Right atrium auricular region (tissue), 2 donors: ENCODE measurements at places on chromosomes 3 and 15.

DNA sequence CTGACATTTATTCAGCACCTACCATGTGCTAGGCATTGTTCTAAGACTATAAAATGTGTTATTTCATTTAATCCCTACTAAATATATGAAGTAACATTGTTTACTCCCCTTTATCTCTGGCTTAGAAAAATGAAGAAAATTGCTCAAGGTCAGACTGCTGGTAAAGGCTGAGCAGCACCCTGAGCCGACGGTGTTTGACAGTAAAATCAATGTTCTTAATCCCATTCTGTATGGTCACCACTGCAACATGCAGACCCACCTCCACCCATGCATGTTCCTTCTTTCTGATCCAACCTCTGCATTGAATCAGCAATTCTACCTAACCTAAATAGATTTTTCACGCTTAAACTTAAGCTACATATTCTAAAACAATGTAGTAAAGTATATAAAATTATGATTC lies 216.5 kb downstream of the ZBBX start:
- no peak overlapping the region for H3K4me3 ChIP-seq
- H3K27me3 ChIP-seq = no peaks in the 10 kb centered on the region
- no peaks in the 10 kb centered on the region for H3K36me3 ChIP-seq
- no peaks in the 10 kb centered on the region for H3K4me1 ChIP-seq
- no peak for DNase-seq

- H3K36me3 ChIP-seq = no peaks in the 10 kb centered on the region
- peaks cover 46% of the 10 kb centered on the region for H3K4me1 ChIP-seq
- H3K27me3 ChIP-seq = no peaks in the 10 kb centered on the region
- no peak for DNase-seq
- no peak overlapping the region for H3K4me3 ChIP-seq
Observed at GRCh38 chr15:66931768-66932633, 133.4 kb upstream of the SMAD3 start.

DNA sequence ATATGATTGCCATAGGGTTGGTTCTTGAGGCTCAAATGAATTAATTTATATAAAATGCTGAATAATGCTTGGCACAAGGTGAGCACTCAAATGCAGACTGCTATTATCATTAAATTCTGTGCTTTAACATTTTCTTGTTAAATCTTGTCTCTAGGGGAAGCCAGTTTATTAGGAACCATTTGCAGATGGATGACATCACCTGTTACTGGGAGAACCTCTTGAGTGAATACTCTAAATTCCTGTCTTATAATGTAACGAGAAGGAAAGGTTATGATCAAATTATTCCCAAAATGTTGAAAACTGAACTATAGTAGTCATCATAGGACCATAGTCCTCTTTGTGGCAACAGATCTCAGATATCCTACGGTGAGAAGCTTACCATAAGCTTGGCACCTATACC lies 6.2 kb upstream of the TIMMDC1 start:
- DNase-seq = no peak
- peaks cover 30% of the 10 kb centered on the region for H3K36me3 ChIP-seq
- no peaks in the 10 kb centered on the region for H3K27me3 ChIP-seq
- H3K4me3 ChIP-seq = no peak overlapping the region
- H3K4me1 ChIP-seq = peaks cover 2% of the 10 kb centered on the region
- H3K27ac ChIP-seq = no peak overlapping the region

GRCh38 chr3:127780536-127781400 lies 41.5 kb downstream of the MGLL start:
- no peaks in the 10 kb centered on the region for H3K36me3 ChIP-seq
- H3K4me3 ChIP-seq = no peak overlapping the region
- peak overlapping the region; percentile 63 for H3K27ac ChIP-seq
- no peaks in the 10 kb centered on the region for H3K27me3 ChIP-seq
- no peak for DNase-seq
- peaks cover 55% of the 10 kb centered on the region for H3K4me1 ChIP-seq

- no peaks in the 10 kb centered on the region for H3K36me3 ChIP-seq
- no peak overlapping the region for H3K4me3 ChIP-seq
- no peak for DNase-seq
- no peaks in the 10 kb centered on the region for H3K4me1 ChIP-seq
- H3K27ac ChIP-seq = no peak overlapping the region
- H3K27me3 ChIP-seq = no peaks in the 10 kb centered on the region
Observed at GRCh38 chr3:22176911-22177310, 425.9 kb upstream of the ZNF385D start.

GRCh38 chr3:53594276-53594675 lies 99.9 kb downstream of the CACNA1D start:
- no peaks in the 10 kb centered on the region for H3K4me1 ChIP-seq
- H3K36me3 ChIP-seq = no peaks in the 10 kb centered on the region
- DNase-seq = peak; percentile 32
- H3K27me3 ChIP-seq = no peaks in the 10 kb centered on the region

- no peak for DNase-seq
- no peak overlapping the region for H3K4me3 ChIP-seq
- peak overlapping the region; percentile 57 for H3K27ac ChIP-seq
Observed at GRCh38 chr3:16101295-16102186, 72.9 kb upstream of the GALNT15 start.

- H3K27me3 ChIP-seq = no peaks in the 10 kb centered on the region
- no peaks in the 10 kb centered on the region for H3K36me3 ChIP-seq
- no peaks in the 10 kb centered on the region for H3K4me1 ChIP-seq
- no peak overlapping the region for H3K27ac ChIP-seq
Observed at GRCh38 chr15:29074045-29074444, 188.3 kb downstream of the APBA2 start.

DNA sequence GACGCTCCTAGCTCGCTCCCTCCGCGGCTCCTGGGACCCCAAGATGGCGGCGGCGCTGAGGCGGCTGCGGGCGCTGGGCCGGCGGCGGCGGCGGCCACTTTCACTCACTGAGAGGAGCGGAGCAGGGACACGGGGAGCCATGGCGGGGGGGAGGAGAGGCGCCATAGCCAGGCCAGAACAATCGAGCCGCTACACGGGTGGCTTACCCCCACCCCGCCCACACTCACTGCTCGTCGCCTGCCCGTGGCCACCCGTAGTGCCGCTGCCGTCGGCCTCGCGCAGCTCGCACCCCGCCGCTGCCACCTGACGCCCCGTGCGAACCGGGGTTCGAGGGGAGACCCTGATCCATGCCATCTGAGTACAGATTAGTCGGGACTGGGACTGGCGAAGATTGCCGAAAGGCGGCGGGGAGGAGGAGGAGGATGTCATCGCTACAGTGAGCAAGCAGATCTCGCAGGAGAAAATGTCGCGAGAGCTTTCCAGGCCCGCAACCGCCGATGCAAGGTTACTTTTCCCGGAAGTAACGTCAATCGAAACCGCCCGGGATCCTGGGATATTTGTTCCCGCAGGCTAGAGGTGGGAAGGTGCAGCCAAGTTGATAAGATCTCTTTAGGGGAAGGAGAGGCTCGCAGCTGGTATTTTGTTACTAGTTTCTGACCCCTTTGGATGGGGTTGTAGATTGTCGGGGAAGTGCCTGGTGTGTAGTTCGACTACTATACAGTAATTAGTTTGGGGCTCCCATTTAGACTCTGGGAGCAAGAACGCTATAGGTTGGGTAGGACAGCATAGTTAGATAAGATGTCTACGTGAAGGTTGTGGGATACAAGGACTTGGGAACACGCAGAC lies at the start of gene INO80:
TSS of gene INO80 (minus strand) at position 165 of the 846 bp plus-strand sequence. CDS start 19,970 bp downstream, outside the sequence.
- no peaks in the 10 kb centered on the region for H3K4me1 ChIP-seq
- peak; percentile 98 for DNase-seq
- no peaks in the 10 kb centered on the region for H3K27me3 ChIP-seq
- peak within 1 kb of the TSS; percentile 100 for H3K27ac ChIP-seq
- H3K4me3 ChIP-seq = peak within 1 kb of the TSS; percentile 92

DNA sequence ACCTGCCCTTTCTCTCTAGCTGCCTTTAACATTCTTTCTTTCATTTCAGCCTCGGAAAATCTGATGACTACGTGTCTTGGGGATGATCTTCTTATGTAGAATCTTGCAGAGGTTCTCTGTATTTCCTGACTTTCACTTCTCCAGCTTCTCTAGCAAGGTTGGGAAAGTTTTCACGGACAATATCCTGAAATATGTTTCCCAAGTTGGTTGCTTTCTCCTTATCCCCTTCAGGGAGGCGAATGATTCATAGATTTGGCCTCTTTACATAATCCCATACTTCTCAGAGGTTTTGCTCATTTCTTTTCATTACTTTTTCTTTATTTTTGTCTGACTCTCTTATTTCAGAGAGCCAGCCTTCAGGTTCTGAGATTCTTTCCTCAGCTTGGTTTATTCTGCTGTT lies 62.1 kb upstream of the CCDC54 start:
- no peaks in the 10 kb centered on the region for H3K36me3 ChIP-seq
- H3K27me3 ChIP-seq = no peaks in the 10 kb centered on the region
- DNase-seq = no peak
- no peak overlapping the region for H3K4me3 ChIP-seq

DNA sequence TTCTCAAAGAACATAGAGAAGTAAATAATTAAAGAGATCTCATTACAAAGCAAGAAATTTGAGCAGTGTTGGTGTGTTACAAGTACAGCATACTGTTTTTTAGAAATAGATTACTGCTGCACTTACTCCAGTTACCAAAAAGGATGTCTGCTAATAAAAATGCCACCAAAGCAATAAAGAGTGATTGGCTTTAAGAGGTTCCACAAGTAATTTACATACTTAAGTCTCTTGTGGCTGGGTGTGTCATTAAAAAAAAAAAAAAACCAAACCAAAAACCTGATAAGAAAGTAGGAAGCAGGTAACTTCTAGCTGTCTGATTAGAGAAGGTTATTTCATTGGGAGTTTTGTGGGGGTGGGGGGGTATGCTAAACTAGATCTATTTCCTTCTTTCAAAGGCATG lies 15.2 kb downstream of the RAB11A start:
- no peak overlapping the region for H3K27ac ChIP-seq
- peaks cover 45% of the 10 kb centered on the region for H3K36me3 ChIP-seq
- H3K4me1 ChIP-seq = no peaks in the 10 kb centered on the region

- H3K4me3 ChIP-seq = no peak overlapping the region
- H3K27ac ChIP-seq = no peak overlapping the region
- H3K27me3 ChIP-seq = no peaks in the 10 kb centered on the region
- DNase-seq = no peak
- H3K4me1 ChIP-seq = no peaks in the 10 kb centered on the region
Observed at GRCh38 chr3:89867286-89867685, 759.9 kb downstream of the EPHA3 start.

- DNase-seq = no peak
- H3K27ac ChIP-seq = peak overlapping the region; percentile 93
- H3K4me3 ChIP-seq = peak overlapping the region; percentile 89
- no peaks in the 10 kb centered on the region for H3K27me3 ChIP-seq
- H3K4me1 ChIP-seq = peaks cover 15% of the 10 kb centered on the region
Observed at GRCh38 chr3:179348325-179349013, 960 bp downstream of the MFN1 start.

DNA sequence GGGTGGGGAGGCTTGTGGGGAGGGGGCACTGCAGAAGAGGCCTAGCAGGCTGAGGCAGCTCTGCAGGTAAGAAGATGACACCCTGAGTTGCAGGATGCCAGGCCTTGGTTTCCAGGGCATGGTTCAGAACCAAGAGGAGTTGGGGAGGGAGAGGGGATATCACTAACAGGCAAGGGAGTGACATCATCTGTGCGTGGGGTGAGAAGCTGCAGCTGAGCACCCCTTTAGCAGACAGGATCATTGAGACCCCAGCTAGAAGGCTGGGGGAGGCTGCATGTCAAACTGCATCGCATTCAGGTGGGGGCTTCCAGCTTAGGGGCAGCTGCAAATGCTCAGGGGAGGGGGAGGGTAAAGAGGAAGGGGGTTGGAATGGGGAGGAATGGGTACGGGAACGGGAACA lies 23.0 kb downstream of the CACNA2D2 start:
- H3K4me3 ChIP-seq = no peak overlapping the region
- no peaks in the 10 kb centered on the region for H3K27me3 ChIP-seq
- no peak for DNase-seq
- H3K27ac ChIP-seq = no peak overlapping the region

- no peak for DNase-seq
- no peak overlapping the region for H3K4me3 ChIP-seq
- H3K27me3 ChIP-seq = no peaks in the 10 kb centered on the region
- H3K36me3 ChIP-seq = no peaks in the 10 kb centered on the region
- H3K4me1 ChIP-seq = no peaks in the 10 kb centered on the region
Observed at GRCh38 chr3:106862067-106862466, 515.2 kb upstream of the CCDC54 start.

DNA sequence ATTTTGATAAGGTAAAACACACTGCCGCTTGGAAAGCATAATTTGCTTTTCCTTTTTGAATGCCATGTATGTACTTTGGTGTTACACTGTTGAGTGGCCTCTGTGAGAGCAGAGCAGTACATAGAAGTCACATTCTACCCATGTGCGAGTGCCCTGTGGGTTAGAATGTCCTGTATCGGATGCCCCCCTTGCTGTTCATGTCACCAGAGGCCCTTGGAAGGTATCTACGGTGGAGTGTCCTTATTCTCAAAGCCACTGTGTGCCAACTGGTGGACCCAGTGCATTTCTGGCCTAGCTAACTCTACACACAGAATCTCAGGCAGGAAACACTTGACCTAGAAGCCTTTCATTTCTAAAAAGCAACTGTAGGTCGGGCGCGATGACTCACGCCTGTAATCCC lies 137.0 kb downstream of the GHSR start:
- H3K4me3 ChIP-seq = no peak overlapping the region
- no peak for DNase-seq
- no peaks in the 10 kb centered on the region for H3K4me1 ChIP-seq
- H3K27me3 ChIP-seq = no peaks in the 10 kb centered on the region
- H3K36me3 ChIP-seq = peaks cover 44% of the 10 kb centered on the region

DNA sequence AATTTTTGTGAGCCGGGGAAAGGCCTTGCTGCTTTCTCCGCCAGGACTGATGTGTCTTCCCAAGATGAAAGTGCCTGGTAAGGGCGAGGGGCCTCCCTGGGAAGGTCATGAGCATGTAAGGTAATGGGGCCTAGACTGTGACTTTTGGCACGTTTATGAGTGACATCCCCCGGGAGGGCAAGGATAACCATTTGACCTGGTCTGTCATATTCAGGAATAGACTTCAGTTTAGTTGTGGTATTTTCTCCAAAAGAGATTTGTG lies 631 bp upstream of the CNBP start:
- DNase-seq = no peak
- H3K4me3 ChIP-seq = peak overlapping the region; percentile 98
- peak overlapping the region; percentile 99 for H3K27ac ChIP-seq

DNA sequence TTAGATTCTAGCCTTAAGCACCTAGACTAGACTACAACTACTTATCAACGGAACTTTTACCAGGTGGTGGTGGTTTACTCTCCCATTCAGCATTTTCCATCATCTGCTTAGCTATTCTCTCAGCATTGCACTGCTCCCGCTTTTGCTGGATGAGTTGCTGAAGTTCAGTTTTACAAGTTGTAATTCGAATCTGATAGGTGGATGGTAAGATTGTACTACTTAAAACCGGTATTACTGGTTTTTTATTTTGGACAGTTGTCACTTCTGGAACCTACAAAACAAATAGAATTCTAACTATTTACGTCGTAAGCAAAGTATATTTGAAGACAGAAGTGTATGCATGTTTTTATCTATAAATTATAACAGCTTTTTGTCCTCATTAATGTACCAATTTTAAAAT lies 41.1 kb downstream of the PIK3R4 start:
- H3K36me3 ChIP-seq = peaks cover 32% of the 10 kb centered on the region
- H3K4me3 ChIP-seq = no peak overlapping the region

DNA sequence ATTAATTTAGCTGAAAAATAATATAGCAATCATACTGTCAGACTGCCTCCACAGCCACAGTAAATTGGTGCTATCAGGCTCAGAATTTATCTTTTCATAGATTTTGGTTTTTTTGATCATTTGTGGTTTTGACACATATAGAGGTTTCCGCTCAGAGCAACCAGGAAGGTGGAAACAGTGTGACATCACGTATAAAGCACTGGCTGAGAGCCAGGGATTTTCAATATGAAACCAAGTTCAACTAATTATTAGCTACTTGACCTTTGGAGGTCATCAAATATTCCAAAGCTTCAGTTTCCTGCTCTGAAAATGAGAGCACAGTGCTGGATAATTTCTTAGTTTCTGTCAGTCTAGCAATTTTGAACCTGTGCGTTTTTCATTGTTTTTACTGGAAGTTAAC lies 433.8 kb upstream of the SUCLG2 start:
- H3K4me3 ChIP-seq = no peak overlapping the region
- no peak for DNase-seq
- H3K27ac ChIP-seq = no peak overlapping the region
